Cortex of kidney (tissue), 1 donor: ENCODE measurements at places on chromosomes 1 and 21.

GRCh38 chr1:110746644-110747259 lies 72.0 kb upstream of the KCNA3 start:
- no peak for DNase-seq

- DNase-seq = no peak
Observed at GRCh38 chr1:168603501-168604110, 27.2 kb downstream of the XCL1 start.

DNA sequence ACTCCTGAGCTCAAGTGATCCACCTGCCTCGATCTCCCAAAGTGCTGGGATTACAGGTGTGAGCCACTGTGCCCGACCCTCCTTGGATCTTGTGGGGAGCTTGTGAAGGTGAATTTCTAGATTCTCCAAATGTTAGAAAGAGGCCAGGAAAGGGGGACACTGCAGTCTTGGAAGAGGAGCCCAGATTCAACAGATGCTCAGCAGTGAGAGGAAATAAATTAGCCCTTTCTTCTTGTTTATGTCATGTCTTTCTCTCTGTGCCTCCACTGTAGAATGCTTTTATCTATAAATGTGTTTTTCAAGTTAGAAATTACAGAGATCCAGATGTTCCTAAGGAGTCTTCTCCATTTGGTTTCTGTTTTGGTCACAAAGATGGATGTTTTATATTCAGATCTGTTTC lies 346.6 kb upstream of the KAZN start:
- no peak for DNase-seq

- no peak for DNase-seq
Observed at GRCh38 chr1:224411766-224412165, 22.8 kb downstream of the WDR26 start.

DNA sequence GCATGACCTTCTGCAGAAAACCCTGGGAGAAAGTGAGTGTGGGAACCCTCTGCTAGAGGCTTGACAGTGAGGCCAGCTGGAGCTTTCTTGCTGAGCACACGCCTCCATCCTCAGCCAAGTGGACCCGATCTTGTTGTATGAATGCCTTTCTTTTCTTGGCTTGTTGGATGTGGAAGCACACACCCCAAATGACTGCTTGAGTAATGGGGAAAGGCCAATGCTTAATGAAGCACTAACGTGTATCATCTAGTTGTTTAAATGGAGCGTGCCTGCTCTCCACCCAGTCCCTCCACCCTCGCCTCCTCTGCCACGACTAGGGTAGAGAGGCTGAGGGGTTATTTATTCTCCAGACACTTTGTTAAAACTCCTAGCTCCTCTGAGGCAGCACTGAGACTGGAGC lies 54.3 kb upstream of the IKBKE start:
- no peak for DNase-seq

GRCh38 chr1:86795316-86795715 lies 90.9 kb downstream of the SH3GLB1 start:
- no peak for DNase-seq

GRCh38 chr1:26291433-26291832 lies 11.5 kb downstream of the SH3BGRL3 start:
- no peak for DNase-seq

- no peak for DNase-seq
Observed at GRCh38 chr1:41496080-41497055, 11.9 kb upstream of the EDN2 start.

GRCh38 chr1:112457955-112458354 lies 50.8 kb upstream of the WNT2B start:
- DNase-seq = no peak

DNA sequence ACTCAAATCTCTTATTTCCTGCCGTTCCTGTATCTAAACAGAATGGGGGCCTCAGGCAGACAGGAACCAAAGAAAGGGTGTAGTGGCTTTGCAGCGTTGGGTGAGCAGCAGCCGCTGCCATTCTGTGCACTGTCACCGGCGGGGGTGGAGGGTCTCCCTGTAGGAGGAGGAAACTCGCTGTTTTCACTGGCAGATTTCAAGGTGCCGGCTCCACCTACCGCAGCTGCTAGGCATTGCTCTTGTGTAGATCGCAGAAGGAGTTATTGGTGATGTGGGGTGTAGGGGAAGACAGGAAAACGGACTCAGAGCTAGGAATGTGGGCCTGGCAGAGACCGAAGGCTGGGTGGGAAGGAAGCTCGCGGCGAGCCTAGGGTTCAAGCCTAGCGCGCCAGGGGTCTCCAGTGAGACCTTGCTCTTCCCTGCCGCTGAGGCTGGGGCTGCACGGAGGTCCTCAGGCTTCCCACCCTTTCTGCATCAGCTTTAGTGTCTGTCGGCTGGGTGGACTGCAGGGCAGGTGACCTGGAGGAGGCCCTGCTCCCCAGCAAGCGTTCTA lies 20.8 kb downstream of the ATP5PO start:
- DNase-seq = no peak

DNA sequence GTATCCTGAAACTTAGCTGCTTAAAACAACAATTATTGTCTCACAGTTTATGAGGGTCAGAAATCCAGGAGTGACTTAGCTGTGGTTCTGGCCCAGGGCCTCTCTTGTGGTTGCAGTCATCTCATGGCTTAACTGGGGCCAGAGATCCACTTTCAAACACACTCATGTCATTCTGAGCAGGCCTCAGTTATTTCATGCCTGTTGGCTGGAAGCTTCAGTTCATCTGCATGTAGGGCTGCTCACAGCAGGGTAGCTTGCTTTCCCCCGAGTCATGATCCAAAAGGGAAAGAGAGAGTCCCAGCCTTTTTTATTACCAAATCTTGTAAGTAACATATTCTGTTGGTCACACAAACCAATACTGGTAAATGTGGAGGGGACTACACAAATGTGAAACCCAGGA lies 96.6 kb upstream of the B3GALT2 start:
- no peak for DNase-seq

DNA sequence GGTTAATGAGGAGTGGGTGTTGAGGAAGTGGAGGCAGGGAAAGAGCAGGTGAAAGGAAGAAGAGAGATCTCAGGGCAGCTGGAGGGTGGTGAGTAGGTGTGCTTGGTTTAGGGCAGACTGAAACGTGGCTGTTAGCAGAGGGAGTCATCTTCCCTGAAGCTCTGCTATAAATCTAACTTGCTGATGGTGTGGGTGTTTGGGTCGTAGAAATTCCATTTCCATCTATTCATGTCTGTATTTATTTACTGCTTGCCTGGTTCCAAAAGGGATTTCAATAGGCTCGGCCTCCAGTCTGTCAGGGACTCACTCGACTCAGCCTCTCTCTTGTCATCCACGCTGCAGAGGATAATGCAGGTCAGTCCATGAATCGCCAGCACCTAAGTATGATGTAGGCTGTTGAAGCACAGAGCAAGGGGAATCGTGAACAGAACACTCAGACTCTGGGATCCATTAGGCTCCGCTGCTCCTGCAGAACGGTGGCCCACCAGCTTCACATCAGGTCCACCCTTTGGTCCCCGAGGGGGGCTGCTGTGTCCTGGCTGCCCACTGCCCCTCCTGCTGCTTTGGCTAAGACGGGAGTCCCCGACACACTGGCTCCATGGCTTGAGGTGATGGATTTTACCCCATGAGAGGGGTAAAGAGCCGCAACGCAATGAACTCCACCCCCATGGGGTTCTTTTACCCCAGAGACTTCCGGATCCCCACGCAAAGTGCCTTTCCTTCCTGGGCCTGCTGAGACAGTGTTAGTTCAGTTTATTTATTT lies 156.2 kb downstream of the RHOU start:
- DNase-seq = no peak

GRCh38 chr1:156811168-156811567 lies 5.5 kb downstream of the SH2D2A start:
- no peak for DNase-seq

GRCh38 chr1:155648207-155649147 lies 38.5 kb downstream of the MSTO1 start:
- no peak for DNase-seq

GRCh38 chr1:212283741-212284140 lies 1.5 kb upstream of the PPP2R5A start:
- no peak for DNase-seq

- no peak for DNase-seq
Observed at GRCh38 chr1:39148942-39149341, 55.6 kb upstream of the MACF1 start.

GRCh38 chr1:27383661-27384060 lies 528 bp upstream of the CD164L2 start:
- DNase-seq = no peak

DNA sequence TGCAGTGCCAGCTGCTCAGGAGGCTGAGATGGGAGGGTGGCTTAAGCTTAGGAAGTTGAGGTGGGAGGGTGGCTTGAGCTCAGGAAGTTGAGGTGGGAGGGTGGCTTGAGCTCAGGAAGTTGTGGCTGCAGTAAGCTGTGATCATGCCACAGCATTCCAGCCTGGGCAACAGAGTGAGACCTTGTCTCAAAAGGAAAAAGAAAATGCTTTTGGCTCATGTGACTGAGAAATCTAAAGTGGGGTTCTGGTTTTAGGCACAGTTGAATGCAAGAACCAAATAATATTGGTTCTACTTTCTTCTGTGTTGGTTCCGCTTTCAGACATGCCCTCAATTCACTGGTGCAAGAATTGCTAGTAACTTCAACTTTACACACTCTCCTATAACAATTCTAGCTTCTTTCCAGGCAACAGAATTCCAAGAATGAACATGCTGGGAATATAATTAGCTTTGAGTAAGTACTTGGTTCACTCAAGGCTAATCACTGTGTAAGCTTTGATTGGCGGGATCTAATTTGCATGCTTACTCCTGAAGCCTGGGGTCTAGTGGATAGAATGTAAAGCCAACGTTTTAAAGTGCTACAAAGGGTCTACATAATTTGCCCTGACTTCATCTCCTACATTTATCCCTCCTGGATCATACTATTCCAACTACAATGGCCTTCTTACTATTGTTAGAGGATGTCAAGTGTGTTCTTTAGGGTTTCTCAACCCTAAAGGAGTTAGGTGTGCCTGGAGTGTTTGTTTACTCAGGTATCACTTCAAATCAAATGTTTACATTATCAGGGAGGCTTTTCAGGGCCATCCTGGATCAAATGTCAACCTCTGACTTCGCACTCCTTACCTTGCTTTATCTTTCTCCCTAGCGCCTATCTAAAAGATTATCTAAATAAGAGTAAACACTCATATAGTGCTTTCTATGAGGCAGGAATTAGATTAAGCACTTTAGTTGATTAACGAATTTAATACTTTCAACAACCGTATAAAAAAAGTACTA lies 115.1 kb downstream of the SLC16A1 start:
- no peak for DNase-seq

DNA sequence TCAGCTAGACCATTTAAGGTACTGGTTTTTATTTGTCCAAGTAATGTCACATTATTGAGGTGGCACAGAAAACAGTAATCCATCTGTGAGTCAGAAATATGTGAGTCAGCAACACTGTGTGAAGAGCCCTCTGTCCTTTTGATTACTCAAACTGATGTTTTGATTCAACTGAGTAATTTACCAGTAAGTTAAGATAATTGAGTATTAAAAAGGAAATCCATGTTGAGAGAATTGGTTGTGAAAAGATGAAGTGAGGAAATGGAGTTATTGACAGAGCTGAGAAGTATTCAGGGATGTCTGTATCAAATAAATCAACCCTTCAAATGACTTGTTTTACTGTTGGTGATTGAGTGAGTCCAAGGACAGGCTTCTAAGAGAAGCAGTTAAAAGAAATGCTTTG lies 302.7 kb upstream of the SGIP1 start:
- no peak for DNase-seq

- DNase-seq = no peak
Observed at GRCh38 chr1:203439131-203439730, 36.4 kb upstream of the PRELP start.

GRCh38 chr1:36763771-36764170 lies 270.5 kb downstream of the GRIK3 start:
- no peak for DNase-seq

DNA sequence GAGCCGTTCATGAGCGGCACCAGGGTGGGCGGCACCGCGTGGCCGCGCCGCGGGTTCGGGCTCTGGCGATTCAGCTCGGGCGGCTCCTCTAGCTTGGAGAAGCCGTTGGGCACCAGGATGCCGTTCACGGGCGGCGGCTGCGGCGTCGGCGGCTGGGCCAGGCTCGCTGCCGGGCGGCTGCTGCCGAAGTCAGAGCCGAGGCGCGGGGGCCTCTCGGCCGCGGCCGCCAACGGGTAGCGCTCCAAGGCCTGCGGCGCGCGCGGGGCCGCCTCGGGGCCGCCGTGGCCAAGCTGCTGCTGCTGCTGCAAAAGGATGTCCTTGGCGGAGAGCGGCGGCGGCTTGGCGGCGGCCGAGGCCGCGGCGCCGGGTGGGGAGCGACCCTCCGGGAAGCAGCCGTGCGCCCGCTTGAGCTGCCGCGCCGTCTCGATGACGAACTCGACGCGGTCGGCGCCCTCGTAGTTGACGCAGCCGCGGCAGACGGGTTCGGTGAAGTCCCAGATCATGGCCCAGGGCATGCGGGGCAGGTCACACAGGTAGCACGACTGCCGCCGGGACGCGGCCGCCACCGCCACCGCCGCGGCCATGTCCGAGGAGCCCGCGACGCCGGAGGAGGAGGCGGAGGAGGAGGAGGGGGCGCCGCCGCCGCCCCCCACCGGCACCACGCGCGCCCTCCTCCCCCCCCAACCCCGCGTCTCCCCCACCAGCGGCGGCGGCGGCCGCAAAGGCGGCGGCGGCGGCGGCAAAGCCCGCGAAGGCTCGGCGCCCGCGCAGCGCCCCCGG lies 877 bp downstream of the IRF2BP2 start:
- DNase-seq = no peak

DNA sequence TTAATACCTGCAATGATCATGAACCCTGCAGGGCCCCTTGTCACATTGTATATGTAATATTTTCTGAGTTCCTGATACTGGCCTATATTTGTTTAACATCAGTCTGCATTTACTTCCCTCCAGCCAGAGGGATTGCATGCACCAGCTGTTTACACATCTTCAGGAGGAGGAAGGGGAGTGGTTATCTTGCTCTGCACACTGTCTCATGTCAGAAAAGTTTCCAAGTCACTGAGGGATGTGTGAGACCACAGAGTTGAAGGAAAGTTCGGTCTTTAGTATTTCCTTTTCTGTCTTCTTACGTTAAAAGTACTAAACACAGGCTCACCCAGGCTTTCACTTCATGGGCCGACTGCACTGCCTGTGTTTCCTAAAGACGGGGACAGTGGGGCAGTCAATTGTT lies 574.1 kb downstream of the LMO4 start:
- DNase-seq = no peak

DNA sequence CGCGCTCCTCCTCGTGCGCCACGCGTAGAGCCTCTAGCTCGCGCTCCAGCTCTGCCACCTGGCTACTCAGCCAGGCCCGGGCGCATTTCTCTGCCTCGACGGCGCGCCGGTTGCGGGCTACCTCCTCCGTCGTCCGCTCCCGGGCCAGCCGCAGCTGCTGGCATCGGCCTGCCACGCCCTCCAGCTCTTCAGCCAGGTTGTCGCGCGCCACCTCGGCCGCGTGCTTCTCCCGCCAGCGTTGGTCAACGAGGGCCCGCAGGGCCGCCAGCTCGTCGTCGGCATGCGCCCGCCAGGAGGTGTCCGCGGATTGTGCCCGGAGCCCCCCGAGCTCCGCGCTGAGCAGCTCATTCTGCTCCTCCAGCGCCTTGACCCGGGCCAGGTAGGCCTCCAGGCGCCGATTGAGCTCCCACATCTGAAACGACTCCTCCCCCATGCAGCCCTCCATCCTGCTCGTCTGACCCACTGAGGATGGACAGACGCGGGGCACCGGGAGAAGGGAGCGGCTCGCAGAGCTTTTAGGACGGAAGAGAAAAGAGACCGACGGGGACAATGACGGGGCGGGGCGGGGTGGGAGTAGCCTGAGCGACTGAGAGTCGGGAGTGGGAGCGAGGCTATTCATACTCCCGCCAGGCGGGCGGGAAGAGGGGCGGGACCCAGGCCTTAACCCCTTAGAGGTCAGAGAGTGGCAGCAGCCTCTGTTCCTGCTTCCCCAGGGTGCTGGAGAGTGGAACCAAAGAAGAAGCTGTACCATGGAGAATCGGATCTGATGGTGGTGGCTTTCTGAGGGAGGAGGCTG lies at the start of gene NES:
Gene NES (minus strand): TSS at position 588 of the 796 bp plus-strand sequence. CDS start 143 bp downstream, at position 445.
- no peak for DNase-seq
